Activated CD4-positive, alpha-beta T cell treated with anti-CD3 and anti-CD28 coated beads, Interleukin-2, amount 10 ng/mL, durations not matched to agents 24 days and 14 days (primary cell): ENCODE measurements at places on chromosomes 4 and X. TPM values are rescaled to one million over a fixed set of nuclear protein-coding genes. Genes with fewer than 3 reads are reported as not detected.

GRCh38 chr4:76540486-76540885, 105.5 kb downstream of the SHROOM3 start:
- H3K36me3 ChIP-seq: no peaks in the 10 kb centered on the region
- no peak overlapping the region for H3K27ac ChIP-seq
- H3K27me3 ChIP-seq: peaks cover 4% of the 10 kb centered on the region
- no peak for DNase-seq
- peaks cover 12% of the 10 kb centered on the region for H3K4me1 ChIP-seq

DNA sequence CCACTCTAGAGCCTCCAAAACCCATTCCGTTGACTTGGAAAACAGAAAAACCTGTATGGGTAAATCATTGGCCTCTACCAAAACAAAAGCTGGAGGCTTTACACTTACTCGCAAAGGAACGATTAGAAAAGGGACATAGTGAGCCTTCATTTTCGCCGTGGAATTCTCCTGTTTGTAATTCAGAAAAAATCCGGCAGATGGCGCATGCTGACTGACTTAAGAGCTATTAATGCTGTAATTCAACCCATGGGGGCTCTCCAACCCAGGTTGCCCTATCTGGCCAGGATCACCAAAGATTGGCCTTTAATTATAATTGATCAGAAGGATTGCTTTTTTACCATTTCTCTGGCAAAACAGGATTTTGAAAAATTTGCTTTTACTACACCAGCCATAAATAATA, 60.8 kb downstream of the ZNF732 start:
- H3K27ac ChIP-seq: no peak overlapping the region
- no peak overlapping the region for H3K4me3 ChIP-seq
- no peaks in the 10 kb centered on the region for H3K36me3 ChIP-seq
- peak; percentile 88 for DNase-seq

DNA sequence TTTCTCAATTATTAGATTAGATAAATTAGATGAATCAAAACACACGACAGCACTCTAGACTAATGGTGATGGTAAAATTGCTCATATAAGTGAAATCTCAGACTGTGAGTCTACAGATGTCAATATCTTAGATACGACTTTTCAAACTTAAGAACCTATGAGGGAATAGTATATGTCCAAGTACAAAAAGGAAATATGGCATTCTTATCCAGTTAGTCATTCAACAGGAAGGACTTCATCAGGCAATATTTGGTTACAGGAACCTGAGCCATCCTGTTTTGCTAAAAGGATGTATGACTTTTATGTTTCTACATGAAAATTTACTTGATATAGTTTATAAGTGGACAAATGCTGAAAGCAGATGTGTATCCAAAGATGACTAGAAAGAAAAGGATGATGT, 107.0 kb downstream of the CT47B1 start:
- no peaks in the 10 kb centered on the region for H3K4me1 ChIP-seq
- no peaks in the 10 kb centered on the region for H3K36me3 ChIP-seq

DNA sequence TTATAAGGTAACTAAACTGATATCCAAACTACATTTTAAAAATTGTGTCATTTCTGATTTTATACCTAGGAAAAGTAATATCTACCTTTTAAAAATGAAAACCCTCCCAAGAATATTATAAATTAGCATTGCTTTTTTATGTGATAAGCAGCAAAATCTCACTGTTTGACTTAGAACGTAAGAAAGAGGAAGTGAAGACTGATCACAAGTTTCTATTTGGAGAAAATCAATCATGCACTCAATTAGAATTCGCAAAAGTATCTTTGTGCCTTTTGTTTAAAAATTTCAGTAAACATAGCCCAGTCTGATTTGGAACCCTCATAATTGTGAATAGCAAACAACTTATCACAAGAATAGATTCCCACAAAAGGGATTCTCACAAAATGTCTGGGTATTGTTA, 142.7 kb downstream of the TENM3 start:
- H3K27me3 ChIP-seq: no peaks in the 10 kb centered on the region
- no peaks in the 10 kb centered on the region for H3K4me1 ChIP-seq
- H3K4me3 ChIP-seq: no peak overlapping the region
- DNase-seq: no peak
- H3K27ac ChIP-seq: no peak overlapping the region

DNA sequence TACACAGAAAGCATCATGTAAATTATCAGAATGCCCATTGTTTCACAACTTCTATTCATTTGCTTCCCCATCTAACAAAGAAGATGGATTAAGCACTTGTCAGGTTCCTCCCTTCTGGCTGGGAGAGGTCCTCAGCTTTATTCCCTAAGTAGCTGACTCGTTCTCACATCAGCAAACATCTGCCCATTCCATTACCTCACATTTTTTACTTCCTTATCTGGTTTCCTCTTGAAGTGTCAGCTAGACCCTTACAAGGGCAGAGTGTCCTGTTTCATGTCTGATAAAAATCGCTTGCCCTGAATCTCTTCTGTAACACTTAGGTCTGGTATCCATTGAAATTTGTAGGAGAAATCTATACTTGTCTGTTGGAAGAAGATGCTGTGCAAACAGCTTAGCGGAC, 34.7 kb downstream of the TMPRSS11A start:
- no peak for DNase-seq
- H3K36me3 ChIP-seq: no peaks in the 10 kb centered on the region
- no peaks in the 10 kb centered on the region for H3K4me1 ChIP-seq
- H3K27ac ChIP-seq: no peak overlapping the region
- H3K4me3 ChIP-seq: no peak overlapping the region

- H3K27me3 ChIP-seq: peaks cover 13% of the 10 kb centered on the region
- H3K27ac ChIP-seq: no peak overlapping the region
- H3K4me1 ChIP-seq: peaks cover 27% of the 10 kb centered on the region
- H3K4me3 ChIP-seq: no peak overlapping the region
- no peaks in the 10 kb centered on the region for H3K36me3 ChIP-seq
Measured at GRCh38 chr4:37885496-37885895, 5.4 kb upstream of the TBC1D1 start.

- no peak overlapping the region for H3K27ac ChIP-seq
- H3K36me3 ChIP-seq: no peaks in the 10 kb centered on the region
- peaks cover 2% of the 10 kb centered on the region for H3K4me1 ChIP-seq
- no peak overlapping the region for H3K4me3 ChIP-seq
Measured at GRCh38 chrX:154657226-154657805, 3.9 kb upstream of the CTAG2 start.

- no peaks in the 10 kb centered on the region for H3K36me3 ChIP-seq
- H3K27me3 ChIP-seq: no peaks in the 10 kb centered on the region
- DNase-seq: peak; percentile 69
- H3K4me1 ChIP-seq: peaks cover 4% of the 10 kb centered on the region
- H3K27ac ChIP-seq: no peak overlapping the region
- no peak overlapping the region for H3K4me3 ChIP-seq
Measured at GRCh38 chrX:150680974-150681373, 12.2 kb upstream of the MTMR1 start.

- no peak for DNase-seq
- H3K4me1 ChIP-seq: peaks cover 28% of the 10 kb centered on the region
- peaks cover 16% of the 10 kb centered on the region for H3K36me3 ChIP-seq
- no peak overlapping the region for H3K4me3 ChIP-seq
Measured at GRCh38 chr4:76997077-76997476, 47.5 kb downstream of the SEPTIN11 start.

- H3K27ac ChIP-seq: no peak overlapping the region
- H3K36me3 ChIP-seq: peaks cover 54% of the 10 kb centered on the region
- no peak overlapping the region for H3K4me3 ChIP-seq
Measured at GRCh38 chr4:13612569-13612968, 15.0 kb downstream of the BOD1L1 start.

GRCh38 chr4:145130788-145131399, 32.8 kb downstream of the ABCE1 start:
- H3K4me3 ChIP-seq: peak overlapping the region; percentile 43
- peaks cover 68% of the 10 kb centered on the region for H3K4me1 ChIP-seq
- peaks cover 75% of the 10 kb centered on the region for H3K36me3 ChIP-seq

- H3K36me3 ChIP-seq: no peaks in the 10 kb centered on the region
- no peaks in the 10 kb centered on the region for H3K27me3 ChIP-seq
- no peak overlapping the region for H3K27ac ChIP-seq
- no peak overlapping the region for H3K4me3 ChIP-seq
Measured at GRCh38 chr4:25535278-25535677, 120.4 kb upstream of the SLC34A2 start.

GRCh38 chrX:66674506-66674905, 35.6 kb upstream of the EDA2R start:
- DNase-seq: no peak
- H3K27me3 ChIP-seq: no peaks in the 10 kb centered on the region
- H3K36me3 ChIP-seq: no peaks in the 10 kb centered on the region
- no peak overlapping the region for H3K4me3 ChIP-seq

DNA sequence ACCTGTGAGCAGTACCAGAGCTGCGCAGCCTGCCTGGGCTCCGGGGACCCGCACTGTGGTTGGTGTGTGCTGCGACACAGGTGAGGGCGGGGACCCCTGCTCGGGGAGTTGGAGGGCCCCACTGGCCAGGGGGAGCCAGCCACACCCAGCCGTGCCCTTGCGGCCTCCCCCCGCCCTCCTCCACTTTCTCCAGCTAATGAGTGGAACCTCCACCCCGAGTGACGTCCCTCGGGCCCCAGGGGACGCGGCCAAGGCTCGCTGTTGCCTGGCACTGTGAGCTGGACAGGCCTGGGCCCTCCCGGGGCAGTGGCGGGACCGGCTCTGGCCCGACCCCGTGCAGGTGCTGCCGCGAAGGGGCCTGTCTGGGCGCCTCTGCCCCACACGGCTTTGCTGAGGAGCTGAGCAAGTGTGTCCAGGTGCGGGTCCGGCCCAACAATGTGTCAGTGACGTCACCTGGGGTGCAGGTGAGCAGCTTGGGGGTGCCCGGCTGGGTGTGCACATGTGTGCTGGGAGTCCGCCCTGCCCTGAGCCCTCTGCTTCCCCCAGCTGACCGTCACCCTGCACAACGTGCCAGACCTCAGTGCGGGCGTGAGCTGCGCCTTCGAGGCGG, 5.6 kb downstream of the PLXNA3 start:
- peaks cover 2% of the 10 kb centered on the region for H3K4me1 ChIP-seq
- H3K27me3 ChIP-seq: no peaks in the 10 kb centered on the region
- no peak overlapping the region for H3K27ac ChIP-seq
- no peak for DNase-seq
- H3K36me3 ChIP-seq: peaks cover 8% of the 10 kb centered on the region
- H3K4me3 ChIP-seq: no peak overlapping the region

DNA sequence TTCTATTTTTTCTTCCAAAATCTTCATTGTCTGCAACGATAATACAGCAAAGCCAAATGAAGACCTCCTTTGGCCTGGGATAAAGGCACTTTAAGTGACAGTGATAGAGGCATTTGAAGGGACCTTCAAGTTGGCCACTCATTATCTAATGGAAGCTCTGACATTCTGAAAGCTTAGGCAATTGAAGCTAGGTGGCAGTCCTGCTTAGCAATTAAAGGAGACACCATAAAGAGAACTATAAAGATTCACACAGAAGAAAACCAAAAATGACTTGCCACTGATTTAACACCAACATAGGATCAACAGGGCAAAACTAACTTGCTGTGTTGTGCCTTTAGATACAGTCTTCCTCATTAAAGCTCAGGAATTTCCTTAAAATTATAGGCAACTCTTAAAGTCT, 103.3 kb upstream of the TSPAN7 start:
- no peak for DNase-seq
- H3K36me3 ChIP-seq: no peaks in the 10 kb centered on the region
- H3K4me3 ChIP-seq: no peak overlapping the region
- no peak overlapping the region for H3K27ac ChIP-seq
- H3K4me1 ChIP-seq: no peaks in the 10 kb centered on the region
- no peaks in the 10 kb centered on the region for H3K27me3 ChIP-seq

DNA sequence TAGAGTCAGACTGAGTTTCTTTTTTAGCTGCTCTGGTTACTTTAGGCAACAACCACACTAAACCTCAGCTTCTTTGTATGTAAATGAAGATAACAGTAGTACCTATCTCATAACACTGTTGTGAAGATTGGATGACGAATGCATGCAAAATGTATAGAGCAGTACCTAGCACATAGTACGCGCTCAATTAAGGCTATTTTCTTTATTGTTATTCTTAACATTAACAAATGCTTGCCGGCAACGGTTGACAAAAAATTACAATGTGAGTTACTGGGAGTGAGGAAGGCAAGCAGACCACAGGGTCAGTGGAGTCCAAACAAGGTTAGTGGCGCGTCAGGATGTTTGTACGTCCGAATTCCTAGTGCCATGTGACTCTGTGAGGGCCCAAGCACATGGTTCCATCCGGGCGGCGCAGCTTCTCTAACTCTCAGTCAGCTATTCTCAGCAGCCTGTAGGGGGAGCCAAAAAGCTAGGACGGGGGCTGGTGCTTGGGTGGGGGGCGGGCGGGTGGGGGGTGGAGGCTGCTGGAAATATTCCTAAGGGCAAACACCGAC, 821 bp upstream of the NALF2 start:
- H3K27me3 ChIP-seq: peaks cover 19% of the 10 kb centered on the region
- H3K27ac ChIP-seq: no peak overlapping the region
- DNase-seq: no peak
- H3K4me1 ChIP-seq: peaks cover 3% of the 10 kb centered on the region
- H3K36me3 ChIP-seq: no peaks in the 10 kb centered on the region
- no peak overlapping the region for H3K4me3 ChIP-seq

- peaks cover 62% of the 10 kb centered on the region for H3K4me1 ChIP-seq
- peaks cover 25% of the 10 kb centered on the region for H3K36me3 ChIP-seq
- no peak overlapping the region for H3K4me3 ChIP-seq
- peak overlapping the region; percentile 13 for H3K27ac ChIP-seq
Measured at GRCh38 chr4:184439856-184440594, 34.3 kb downstream of the IRF2 start.

DNA sequence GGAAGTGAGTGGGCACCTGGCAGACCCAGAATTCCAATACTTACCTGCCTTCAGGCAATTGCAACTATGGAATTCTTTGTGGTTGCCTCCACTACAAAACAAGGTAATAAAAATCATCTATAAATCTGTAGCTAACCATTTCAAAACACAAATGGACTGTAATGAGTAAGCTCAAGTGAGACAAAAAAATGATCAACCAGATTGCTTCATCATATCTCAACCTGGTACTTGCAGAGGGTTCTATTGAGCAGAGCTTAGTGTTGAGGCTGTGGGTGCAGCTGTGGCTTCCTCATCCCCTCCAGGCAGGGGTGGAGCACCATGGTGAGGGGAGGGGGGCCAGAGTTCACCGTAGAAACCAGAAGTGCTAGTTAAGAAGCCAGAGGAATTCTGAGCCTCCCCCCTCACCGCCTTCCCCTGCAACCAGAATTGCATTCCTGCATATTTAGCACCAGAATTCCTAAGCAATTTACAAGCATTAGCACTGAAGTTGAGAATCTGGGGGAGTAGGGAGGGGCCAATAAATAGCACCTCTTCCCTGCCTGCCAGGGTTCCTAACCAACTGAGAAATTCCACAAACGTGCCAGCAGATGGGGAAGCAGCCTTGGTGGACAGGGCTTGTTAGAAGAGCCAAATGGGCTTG, 11.5 kb downstream of the CTAG1A start:
- peaks cover 4% of the 10 kb centered on the region for H3K27me3 ChIP-seq
- H3K27ac ChIP-seq: no peak overlapping the region
- DNase-seq: no peak
- H3K4me3 ChIP-seq: no peak overlapping the region
- H3K4me1 ChIP-seq: no peaks in the 10 kb centered on the region

TREX2 gene
- total RNA-seq: 1.1 and 1.9 TPM in 2 replicates

SYN1 gene
- 0.49 and 0.54 TPM in 2 replicates for total RNA-seq

SLC7A11 gene
- total RNA-seq: 1.8 and 1.9 TPM in 2 replicates

F11 gene
- total RNA-seq: not detected in 2 replicates

UXT gene
- total RNA-seq: 174 and 194 TPM in 2 replicates

MTTP gene
- not detected in 2 replicates for total RNA-seq

SOWAHB gene
- not detected in 2 replicates for total RNA-seq

CASP6 gene
- total RNA-seq: 19.3 and 23.6 TPM in 2 replicates

EDA gene
- total RNA-seq: 1.2 and 1.8 TPM in 2 replicates

MAGEA1 gene
- total RNA-seq: not detected in 2 replicates

TACR3 gene
- total RNA-seq: not detected in 2 replicates

GAGE12H gene
- not detected in 2 replicates for total RNA-seq

FGF13 gene
- not detected in 2 replicates for total RNA-seq

TMSB15C gene
- 3.1 and 3.6 TPM in 2 replicates for total RNA-seq

ZNF157 gene
- total RNA-seq: 0.31 and 0.40 TPM in 2 replicates
